ENCODE measurements at places on chromosomes 4 and X. TPM values are rescaled to one million over a fixed set of nuclear protein-coding genes. Genes with fewer than 3 reads are reported as not detected.

TEX11 gene
- not detected for total RNA-seq

CTAG1A gene
- total RNA-seq: not detected

DAPP1 gene
- 15.9 TPM for total RNA-seq

TMEM35A gene
- total RNA-seq: not detected
